ENCODE measurements at places on chromosomes 7 and 10.

DNA sequence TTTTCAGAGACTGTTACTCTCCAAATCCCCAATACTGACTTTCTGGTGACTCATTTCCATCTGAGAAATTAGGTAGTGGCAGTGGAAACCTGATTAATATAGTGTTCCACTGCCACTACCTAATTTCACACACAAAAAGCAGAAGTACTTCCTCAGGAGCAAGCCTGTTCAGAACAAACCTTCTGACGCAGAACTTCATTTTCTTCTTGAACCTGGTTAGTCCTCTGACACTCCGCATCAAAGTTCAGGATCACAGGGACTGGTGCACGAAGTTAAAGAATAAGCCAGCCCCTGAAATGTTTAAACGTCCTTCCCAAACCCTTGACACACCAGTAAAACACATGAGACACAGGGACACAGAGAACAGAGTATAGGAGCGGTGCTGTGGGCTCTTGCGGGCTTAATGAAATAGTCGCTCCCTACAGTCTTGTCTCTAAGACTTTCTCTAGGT lies 4.4 kb downstream of the WDR91 start:
- no peak for DNase-seq

DNA sequence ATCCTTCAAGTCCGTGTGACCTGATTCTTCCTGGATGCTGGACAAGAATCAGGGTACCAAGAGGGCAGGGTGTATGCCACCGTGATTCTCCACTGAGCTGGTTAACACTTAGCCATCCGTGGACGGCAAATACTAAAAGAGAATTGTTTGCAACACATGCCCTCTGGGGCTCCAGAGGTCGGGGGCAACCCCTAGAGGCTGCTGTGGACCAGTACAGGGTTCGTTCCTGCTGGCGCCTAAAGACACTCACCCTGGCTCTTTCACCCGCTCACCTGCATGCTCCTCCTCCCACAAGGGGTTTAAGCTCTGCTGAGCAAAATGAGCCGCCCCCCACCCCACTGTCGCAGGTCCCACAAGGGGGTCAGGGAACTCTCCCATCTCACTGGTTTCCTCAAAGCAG lies 148.7 kb upstream of the ITGB1 start:
- no peak for DNase-seq

GRCh38 chr10:111707076-111707475 lies 476.5 kb downstream of the GPAM start:
- peak; percentile 93 for DNase-seq

DNA sequence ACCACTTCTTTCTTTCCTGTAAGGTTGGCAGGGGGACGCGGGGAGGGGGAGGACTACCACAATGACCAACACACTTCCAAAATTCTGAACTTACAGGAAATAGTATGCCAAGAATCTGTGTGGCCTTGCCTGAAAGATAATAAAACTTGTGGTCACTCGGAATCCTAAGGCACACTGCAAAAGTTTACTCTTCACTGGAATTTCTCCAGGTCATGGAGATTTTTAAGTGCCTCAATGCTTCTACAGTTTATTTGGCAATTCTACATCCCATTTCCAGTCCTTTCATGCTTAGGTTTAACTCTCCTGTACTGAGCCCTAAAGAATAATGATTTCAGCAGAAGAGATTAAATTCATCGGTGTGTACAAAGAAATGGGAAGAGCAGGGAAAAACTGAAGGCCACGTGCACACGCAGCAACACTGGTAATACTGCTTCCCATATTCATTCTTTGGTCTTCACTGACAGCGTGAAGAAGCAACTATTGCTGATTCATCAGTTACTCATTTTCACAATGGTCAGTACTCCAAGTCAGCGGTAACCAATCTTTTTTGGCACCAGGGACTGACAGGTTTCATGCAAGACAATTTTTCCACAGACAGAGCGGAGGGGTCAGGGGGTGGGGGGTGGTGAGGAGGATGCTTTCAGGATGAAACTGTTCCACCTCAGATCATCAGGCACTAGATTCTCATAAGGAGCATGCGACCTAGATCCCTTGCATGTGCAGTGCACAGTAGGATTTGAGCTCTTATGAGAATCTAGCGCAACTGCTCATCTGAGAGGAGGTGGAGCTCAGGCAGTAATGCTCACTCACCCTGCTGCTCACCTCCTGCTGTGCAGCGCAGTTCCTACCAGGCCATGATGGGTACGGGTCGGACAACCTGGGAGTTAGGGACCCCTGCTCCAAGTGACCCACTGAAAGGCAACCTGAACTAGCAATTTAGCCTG lies 9.8 kb downstream of the LARP4B start:
- DNase-seq, result peak; percentile 83

- no peak for DNase-seq
Observed at GRCh38 chr10:48227213-48227612, 47.3 kb downstream of the FRMPD2 start.

DNA sequence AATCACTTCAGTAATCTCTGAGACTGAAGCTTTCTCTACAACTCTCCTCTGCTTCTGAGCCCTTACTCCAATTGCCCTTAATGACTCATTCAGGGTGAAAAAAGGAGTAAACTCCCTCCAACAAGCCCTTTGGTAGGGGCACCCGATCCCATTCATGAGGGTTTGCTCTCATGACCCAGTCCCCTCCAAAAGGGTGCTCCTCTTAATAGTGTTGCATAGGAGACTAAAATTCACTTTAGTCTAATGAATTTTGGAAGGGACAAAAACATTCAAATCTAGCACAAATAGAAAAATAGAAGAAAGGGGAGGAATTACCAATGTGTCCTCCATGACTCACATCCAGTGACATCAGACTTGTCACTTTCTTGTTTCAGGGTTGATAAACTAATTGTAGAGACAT lies 66.2 kb upstream of the CCNY start:
- peak; percentile 33 for DNase-seq

GRCh38 chr10:35274498-35275060 lies 61.7 kb upstream of the CCNY start:
- DNase-seq, result no peak

GRCh38 chr10:51291961-51292360 lies 217.7 kb downstream of the PRKG1 start:
- DNase-seq, result peak; percentile 29

GRCh38 chr7:88437132-88437531 lies 130.4 kb upstream of the STEAP4 start:
- DNase-seq, result no peak

- no peak for DNase-seq
Observed at GRCh38 chr10:132848951-132849545, 63.1 kb upstream of the NKX6-2 start.

GRCh38 chr10:86287966-86288579 lies 78.5 kb downstream of the GRID1 start:
- no peak for DNase-seq

GRCh38 chr10:352476-353235 lies 217.4 kb downstream of the ZMYND11 start:
- DNase-seq, result no peak

DNA sequence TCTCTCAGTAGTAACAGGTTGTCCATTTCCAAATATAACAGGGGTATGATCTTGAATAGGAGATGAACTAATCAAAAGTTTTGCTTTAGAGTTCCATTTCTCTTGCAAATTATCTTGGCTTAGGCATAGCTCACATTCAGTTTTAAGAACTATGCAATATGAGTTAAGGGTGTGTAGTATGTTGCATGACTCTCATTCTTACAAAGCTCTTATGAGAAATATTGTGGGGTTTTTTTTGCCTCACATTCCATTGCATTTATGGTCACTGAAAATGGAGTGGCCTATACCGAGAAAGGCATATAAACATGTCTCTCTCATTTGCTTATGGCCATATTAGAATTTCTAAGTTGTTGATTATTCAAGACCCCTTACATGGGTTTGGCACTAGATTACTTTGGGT lies 48.5 kb upstream of the LAMB1 start:
- DNase-seq, result no peak

GRCh38 chr7:17651863-17652385 lies 288.4 kb downstream of the SNX13 start:
- DNase-seq, result peak; percentile 97

GRCh38 chr7:6299774-6300173 lies 27.4 kb upstream of the CYTH3 start:
- DNase-seq, result no peak

Measured in fibroblast of mammary gland (primary cell).